Upper lobe of left lung (tissue), 6 donors: ENCODE measurements at places on chromosomes 6 and 20.

DNA sequence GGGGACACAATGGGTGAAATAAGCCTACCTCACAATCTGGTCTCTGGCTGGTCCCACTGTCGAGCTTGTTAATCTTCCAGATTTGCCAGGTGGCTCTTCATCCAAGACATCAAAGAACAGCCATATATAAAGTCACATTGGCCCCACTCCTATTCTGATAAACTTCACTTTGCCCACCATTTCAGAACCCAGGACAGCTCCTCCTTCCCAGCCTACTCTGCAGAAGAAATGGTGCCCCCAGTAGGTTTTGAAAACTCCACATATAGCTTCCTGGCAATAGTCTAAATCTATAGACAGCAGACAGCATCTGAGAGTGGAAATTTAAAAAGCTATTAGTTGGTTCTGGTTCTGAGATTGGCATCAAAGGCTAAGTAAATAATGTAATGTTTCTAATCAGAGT, 143.1 kb upstream of the PCSK2 start:
- DNase-seq, result no peak

DNA sequence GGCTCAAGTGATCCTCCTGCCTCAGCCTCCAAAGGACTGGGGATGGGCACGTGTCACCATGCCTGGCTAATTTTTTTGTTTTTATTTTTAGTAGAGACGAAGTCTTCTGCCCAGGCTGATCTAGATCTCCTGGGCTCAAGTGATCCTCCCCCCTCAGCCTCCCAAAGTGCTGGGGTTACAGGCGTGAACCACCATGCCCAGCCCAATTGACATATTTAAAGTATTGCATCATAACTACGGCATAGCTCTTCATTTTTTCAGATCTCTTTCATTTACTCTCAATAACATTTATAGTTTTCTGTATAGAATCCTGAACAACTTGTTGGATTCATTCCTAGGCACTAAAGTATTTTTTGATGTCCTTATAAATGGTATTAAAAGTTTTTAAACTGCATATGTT, 13.0 kb downstream of the SERPINB1 start:
- no peak for DNase-seq

- no peak for DNase-seq
These were observed 6.4 kb upstream of the ABHD16B start for GRCh38 chr20:63854766-63855362.

DNA sequence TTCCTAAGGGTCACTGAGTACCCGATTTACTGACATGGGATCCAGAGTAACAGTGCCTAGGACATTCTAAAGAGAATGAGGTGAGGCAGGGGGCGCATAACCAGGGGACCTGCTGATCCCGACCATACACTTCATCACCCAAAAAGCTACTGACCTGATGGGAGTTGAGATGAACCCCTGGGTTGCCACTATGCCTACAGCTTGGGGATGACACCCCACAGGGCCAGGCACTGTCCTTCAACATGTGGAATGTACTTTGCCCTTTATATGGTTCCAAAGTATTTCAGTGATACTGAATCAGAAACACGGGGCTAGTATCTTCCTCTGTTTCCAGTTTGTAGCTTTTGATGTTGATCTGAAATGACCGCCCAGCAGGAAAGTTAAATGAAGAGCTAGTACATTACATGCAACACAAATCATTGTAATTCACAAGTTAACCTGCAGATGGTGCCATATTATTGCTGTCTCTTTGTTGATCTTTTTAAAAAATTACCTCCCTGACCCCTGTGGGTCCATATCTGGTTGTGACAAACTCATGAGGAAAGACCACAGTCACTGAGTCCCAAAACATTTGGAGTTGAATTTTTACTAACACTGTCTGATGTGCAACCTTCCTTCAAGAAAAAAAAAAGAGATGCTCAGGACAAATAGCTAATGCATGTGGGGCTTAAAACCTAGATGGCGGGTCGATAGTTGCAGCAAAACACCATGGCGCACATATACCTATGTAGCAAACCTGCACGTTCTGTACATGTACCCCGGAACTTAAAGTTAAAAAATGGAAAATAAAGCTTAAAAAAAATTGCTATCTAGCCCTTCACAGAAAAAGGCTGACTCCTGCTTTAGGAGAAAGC, 42.7 kb upstream of the GCNT2 start:
- no peak for DNase-seq

DNA sequence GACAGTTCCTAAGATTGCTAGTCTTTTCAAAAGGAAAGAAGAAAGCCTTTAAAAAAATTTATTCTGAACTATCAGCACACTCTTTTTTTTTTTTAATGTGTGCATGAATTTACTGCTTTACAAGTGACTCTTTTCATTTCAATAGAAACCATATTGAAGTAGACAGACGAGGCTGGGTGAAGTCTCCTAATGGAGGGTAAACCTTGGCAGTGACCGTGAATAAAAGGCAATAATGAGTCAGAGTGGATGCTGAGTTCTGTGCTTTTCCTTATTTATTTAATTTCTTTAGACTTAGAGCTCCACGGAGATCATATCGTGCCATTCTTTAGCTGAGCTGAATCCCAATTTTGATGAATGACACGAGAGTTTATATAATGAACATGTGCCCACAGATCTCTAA, 196.9 kb downstream of the PRL start:
- no peak for DNase-seq

GRCh38 chr20:36279362-36279761, 26.8 kb upstream of the DLGAP4 start:
- no peak for DNase-seq

- no peak for DNase-seq
These were observed 309.2 kb downstream of the QKI start for GRCh38 chr6:163723759-163724158.

- no peak for DNase-seq
These were observed 38.1 kb upstream of the UST start for GRCh38 chr6:148708707-148709106.

DNA sequence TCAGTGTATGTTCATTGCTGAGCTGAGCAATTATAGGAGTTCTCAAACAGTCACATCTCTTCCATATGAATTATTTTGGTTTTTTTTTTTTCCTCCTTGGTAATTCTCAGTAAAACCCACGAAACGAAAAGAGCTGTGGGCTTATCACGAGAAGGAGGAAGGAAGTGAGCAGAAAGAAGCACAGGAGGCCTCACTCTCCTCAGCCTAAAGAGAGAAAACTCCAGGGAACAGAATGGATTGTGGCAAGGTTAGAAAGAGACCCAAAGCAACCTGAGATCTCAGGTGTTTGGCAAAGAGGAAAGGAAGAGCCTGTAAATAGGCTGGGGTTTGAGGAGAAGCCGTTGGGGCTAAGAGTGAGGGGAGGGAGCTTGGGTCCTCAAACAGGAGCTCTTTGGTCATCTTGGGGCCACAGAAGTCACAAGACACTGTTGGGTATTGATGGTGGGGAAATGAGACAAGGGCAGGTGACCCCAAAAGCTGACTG, 67.8 kb upstream of the CITED2 start:
- no peak for DNase-seq

- DNase-seq, result no peak
These were observed 631 bp upstream of the PABPC1L start for GRCh38 chr20:44908987-44909871.

GRCh38 chr6:1035401-1035800, 276.5 kb upstream of the FOXQ1 start:
- no peak for DNase-seq

DNA sequence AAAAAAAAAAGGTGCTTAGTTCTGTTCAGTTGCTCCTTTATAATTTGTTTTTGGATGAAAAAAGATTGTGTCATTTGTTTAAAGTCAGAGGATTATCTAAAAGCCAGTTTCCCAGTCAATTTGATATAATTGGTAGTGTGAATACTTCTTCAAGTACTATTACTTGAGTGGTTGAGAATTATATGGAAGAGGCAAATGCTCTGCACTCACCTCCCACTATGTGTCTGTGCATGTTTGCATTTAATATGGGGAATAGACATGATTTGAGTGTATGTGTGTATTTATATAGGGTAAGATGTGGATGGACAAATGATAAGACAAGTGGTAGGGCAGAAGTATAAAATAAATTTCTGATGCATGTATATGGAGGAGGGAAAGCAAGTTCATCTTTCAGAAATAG, 15.8 kb downstream of the GJA1 start:
- DNase-seq, result no peak

- no peak for DNase-seq
These were observed 31.4 kb downstream of the FOXP4 start for GRCh38 chr6:41577356-41578216.

- DNase-seq, result no peak
These were observed 219.3 kb upstream of the PREP start for GRCh38 chr6:105622226-105622625.

- no peak for DNase-seq
These were observed 220.0 kb upstream of the ZFP64 start for GRCh38 chr20:52411611-52412010.

- DNase-seq, result no peak
These were observed 264.2 kb downstream of the SYNE1 start for GRCh38 chr6:152372945-152373344.

DNA sequence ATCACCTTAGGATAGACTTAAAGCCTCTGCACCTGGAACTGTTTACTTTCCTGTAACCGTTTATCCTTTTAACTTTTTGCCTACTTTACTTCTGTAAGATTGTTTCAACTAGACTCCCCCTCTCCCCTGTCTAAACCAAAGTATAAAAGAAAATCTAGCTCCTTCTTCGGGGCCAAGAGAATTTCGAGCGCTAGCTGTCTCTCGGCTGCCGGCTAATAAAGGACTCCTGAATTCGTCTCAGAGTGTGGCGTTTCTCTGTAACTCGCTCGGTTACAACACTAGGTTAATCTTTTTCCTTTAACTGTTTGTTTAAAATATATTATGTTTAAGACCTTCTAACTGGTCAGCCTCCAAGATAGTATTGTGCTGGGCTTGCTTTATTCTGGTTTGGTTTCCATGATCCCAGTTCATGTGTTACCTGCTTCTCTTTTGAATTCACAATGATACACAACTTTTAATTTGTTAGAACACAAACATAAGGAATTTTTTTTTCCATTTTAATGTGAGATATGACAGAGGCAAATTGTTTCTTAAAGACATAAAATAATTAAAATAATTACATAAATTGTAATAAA, 8.7 kb upstream of the NQO2 start:
- DNase-seq, result no peak

DNA sequence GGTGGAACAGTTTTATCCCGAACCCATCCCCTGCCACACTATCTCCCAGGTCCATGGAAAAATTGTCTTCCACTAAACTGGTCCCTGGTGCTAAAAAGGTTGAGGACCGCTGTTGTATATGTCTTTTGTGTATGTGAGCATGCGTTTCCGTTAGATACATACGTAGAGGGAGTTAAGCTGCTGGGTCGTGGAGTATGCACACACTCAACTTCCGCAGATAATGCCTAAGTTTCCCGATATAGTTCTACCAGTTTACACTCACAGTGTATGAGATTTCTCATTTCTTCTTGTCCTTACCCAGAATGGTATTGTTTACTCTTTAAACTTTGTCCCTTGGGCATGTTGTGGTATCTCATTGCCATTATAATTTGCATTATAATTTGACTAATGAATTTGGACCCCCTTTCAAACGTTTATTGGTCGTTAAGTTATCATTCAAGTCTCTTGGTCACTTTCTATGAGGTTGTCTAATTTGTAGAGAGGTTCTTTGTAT, 50.5 kb upstream of the SCAF8 start:
- no peak for DNase-seq

GRCh38 chr6:140401761-140402160, 1027.3 kb upstream of the CITED2 start:
- no peak for DNase-seq

DNA sequence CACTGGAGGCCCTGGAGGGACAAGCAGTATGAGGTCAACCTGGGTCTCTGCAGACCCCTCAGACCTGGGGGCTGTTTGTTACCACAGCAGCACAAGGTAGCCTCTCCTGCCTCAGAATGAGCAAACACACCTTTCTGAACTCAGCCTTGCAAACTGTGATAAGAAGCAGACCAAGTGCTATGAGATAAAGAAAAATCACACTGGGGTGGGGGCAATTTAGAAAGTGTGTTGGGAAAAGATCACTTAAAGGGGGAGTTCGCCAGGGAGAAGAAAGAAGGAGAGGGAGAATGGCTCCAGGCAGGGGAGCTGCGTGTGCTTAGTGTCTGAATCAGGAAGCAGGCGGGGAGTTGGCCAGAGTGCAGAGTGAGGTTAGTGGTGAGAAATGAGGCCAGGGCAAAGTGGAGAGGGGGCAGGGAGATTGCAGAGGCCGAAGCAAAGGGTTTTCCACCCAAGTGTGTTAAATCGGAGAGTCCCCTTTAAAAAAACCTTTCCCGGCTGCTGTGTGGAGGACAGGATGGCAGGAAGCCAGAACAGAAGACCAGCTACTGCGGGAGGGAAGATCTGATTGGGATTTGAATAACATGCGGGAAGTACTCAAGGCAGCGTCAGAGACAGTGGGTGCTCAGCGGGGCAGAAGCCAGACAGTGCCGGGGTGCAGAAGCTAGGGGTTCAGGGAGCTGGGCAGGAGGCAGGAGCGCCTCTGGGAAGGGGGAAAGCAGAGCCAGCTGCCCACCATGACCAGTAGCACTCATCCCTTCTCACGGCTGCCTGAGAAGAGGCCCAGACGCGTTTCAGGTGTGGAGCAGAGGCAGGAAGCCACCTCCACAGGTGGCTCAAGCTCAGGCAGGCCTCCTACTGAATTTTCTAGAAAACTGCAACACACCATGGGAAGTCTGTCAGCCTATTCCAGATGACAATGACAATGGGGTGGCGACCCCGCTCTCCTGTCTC, 9.0 kb downstream of the ADA start:
- peak; percentile 80 for DNase-seq

- no peak for DNase-seq
These were observed 862 bp downstream of the C20orf96 start for GRCh38 chr20:289693-290083.

DNA sequence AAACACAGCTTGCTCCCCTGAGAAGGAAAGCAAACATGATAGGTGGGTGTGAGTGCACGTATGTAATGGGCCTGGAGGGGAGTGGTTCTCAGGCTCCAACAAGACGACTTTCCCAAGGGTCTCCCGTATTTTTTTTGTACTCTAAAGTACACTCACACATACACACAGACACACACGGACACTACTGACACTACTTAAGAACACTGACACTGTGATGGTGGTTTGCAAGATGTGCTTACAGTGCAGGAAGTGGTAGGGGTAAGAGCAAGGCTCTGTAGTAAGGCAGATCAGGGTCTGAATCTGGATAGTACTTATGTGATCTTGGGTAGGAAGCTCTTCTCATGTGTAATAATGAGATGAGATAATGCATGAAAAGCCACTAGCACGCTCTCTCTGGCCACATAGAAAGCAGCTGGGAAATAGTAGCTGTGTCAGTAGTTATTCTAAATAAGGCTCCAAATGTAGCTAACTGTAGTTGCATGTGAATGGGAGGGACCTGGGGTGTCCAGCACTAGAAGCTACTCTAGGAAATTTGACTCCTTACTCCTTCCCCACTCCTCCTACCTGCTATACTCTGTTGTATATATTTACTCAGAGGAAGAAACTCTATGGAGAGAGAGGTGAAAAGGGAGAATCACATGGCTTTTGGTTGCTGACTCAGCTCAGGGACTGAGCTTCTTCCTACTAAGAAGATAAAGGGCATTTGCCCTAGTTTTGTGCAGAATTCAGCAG, 8.4 kb upstream of the ZBTB24 start:
- DNase-seq, result no peak

DNA sequence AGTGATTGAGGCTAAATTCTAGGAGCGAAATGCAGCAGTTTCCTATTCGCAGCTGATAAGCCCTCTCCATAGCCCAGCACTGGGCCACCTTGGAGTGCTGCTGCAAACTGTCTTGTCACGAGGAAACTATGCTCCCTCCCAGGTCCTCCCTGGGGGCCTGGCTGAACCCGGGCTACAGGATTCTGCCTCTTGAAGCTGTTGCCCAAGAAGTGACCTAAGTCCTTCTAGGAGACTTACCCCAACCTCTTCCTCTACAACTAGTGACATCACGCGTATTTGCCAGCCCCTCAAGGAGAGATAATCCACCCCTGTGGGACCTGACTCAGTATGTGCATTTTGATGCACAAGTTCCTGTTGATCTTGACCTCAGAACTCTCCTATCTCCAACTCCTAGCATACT, 26.5 kb upstream of the ZFAND3 start:
- DNase-seq, result no peak
